ENCODE measurements at places on chromosomes 3 and 15.

GRCh38 chr3:129056451-129057173, 4.0 kb upstream of the GP9 start:
- no peak for DNase-seq

DNA sequence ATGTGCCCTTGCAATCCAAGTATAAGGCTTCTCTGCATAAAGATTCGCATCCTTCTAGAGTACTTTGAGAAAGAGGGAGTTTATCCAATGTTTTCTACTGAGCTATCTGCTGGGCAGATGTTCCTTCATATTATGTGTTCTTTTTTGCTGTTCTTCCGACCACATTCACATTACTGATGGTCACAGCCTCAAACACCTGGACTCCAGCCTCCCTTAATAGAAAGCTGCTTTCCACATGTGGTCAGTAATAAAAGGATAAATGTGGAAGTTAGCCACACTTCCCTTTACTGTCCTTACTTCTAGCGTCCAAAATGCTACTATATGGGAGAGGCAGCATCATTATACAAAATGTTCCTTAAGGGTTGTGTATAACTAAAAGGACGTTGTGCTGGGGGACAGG, 116.9 kb downstream of the CD47 start:
- no peak for DNase-seq

DNA sequence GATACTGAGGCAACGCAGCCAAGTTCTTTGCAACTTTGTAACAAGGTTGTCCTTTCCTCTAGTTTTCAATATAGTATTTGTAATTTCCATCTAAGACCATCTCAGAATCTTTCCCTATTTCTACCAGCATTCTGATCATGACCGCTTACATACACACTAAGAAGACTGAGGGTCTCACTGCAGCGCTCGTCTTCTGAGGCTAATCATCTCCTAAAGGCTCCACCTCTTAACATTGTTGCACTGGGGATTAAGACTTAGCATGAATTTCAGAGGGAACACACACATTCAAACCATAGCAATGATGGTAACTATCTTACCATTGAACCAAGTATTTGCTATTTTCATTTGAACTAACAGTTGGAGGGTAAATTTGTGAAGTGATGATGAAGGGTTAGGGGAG, 463.3 kb upstream of the CCDC54 start:
- DNase-seq: no peak

- no peak for DNase-seq
Measured at GRCh38 chr3:39147711-39148434, 5.5 kb downstream of the CSRNP1 start.

DNA sequence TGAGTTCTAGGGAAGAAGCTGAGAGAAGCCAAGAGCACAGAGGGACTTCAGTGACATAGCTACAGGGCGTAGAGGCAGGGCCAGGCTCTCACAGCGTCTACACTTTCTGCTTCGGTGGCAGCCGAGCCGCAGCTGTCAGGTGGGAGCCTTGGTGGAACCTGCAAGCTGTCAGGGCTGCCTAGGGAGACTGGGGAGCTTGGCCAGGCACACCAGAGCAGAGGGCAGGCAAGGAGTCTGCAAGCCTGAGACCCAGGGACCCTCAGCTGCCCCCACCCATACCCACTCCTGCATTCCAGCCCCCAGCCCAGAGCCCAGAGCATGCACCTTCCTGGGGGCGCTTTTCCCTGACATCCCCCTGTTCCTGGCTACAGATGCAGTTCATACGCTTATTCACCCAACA, 13.4 kb upstream of the KLF15 start:
- DNase-seq: no peak

GRCh38 chr3:189966843-189967242, 153.9 kb downstream of the P3H2 start:
- DNase-seq: no peak

- DNase-seq: no peak
Measured at GRCh38 chr3:46702246-46703012, 1.2 kb downstream of the TMIE start.

- DNase-seq: no peak
Measured at GRCh38 chr15:40955930-40956540, 2.8 kb downstream of the CHAC1 start.

DNA sequence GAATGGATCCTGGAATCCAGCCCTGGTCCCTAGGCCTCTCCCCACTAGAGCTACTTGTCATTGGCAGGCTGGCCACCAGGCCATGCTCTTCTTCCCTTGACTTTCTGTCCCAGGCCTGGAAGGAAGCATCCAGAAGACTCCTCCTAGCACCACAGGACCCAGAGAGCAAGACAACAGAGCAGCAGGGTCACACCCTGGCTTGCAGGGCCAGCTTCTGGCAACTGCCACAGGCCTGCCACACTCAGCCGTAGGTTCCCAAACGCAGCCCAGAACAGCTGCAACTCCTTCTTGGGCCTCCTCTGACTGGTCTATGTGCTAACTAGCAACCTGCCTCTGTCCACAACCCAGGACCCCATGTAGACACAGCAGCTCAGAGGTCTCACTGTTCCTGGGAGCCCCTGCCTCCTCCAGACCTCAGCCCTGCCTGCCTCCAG, 36.8 kb upstream of the RPL32 start:
- no peak for DNase-seq
